Activated CD8-positive, alpha-beta T cell treated with anti-CD3 and anti-CD28 coated beads for 36 hours (primary cell): ENCODE measurements at places on chromosomes 5 and 9. TPM values are rescaled to one million over a fixed set of nuclear protein-coding genes. Genes with fewer than 3 reads are reported as not detected.

DNA sequence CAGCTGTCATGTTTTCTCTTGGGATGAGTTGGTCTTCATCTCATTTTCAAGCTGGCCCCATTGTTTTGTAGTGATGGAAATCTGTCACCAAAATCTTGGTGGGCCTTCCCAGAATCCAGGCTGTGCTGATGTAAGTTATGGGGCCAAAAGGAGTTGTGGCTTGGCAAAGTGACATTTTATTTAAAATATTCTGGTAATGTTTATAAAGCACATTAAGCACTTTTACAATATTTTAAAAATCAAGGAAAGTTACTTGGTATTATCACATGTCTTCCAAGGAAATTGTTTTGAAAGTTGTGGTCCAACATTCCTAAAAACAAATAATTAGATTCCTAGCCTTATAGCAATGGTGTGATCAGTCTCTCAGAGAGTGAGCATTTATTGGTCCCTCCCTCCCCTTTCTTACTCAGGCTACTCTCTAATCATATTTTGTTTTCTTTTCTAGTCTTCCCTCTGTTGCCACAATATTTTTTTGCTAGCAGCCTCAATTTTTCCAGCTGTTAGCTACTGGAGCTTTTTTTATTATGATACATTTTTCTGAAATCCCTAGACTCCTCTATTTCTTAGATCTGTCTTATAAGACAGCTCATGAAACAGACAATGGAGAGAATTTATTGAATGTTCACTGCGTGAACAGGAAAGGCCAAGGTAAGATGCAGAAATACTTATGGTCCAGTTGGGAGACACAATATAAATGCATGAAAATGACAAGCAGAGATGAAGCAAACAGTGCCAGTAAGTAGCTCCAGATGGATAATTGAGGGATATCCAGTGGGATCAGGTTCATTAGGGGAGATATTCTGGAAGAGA lies 408.1 kb upstream of the ZNF608 start:
- no peak for DNase-seq

- no peak for DNase-seq
Measured at GRCh38 chr5:172573986-172574870, 66.8 kb upstream of the NEURL1B start.

DNA sequence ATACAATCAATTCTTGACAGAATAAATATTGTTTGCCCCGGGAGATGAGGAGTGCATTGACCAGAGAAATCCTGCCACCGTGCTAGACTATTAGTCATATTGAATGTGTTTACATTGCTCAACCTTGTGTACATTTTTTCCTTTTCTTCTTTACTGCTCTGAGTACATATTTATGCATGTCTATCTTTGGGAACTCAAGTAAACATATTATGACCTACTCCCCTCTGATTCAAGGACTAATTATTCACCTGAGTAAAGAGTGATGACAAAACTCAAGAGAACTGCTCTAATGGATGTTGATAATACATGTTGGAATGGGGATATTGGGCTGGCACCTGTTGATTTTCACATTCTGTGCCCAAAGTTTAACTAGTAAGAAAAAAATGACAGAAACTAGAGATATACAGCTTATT lies 3.9 kb upstream of the SPINK1 start:
- DNase-seq = no peak

GRCh38 chr5:132987531-132988408 lies 24.3 kb upstream of the AFF4 start:
- no peak for DNase-seq

CKMT2 gene
- total RNA-seq = not detected

CCDC112 gene
- total RNA-seq = 1.5 TPM

TSLP gene
- 1.0 TPM for total RNA-seq

GRM6 gene
- total RNA-seq = not detected

SLC6A18 gene
- not detected for total RNA-seq

ENHO gene
- total RNA-seq = not detected

ANKRD31 gene
- 0.94 TPM for total RNA-seq
